GM04504 (cell line): ENCODE measurements at places on chromosomes 12 and 14.

DNA sequence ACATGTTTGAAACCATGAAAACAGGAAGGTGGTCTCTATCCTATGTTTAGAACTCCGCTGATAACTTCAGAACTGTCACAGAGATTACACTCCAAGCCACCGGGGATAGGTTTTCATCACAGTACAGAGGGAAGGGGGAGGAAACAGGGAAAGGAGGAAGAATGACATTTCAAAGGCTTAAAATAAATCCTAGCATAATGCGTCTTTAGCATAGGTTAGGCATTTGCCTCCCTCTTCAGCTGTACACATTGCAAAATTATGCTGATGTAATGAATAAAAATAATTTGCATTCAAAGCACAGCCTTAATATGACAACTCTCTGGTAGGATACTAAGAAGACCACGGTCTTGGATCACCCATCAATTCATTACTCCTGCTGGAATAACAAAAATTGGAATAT lies 54.3 kb upstream of the PYGL start:
- DNase-seq: no peak

GRCh38 chr12:100497105-100497795 lies 23.6 kb downstream of the NR1H4 start:
- DNase-seq: no peak

GRCh38 chr12:67237231-67237630 lies 31.9 kb upstream of the CAND1 start:
- no peak for DNase-seq

- DNase-seq: no peak
Measured at GRCh38 chr12:129211862-129212630, 358.8 kb downstream of the GLT1D1 start.

GRCh38 chr12:106736051-106736957 lies 38.2 kb upstream of the RIC8B start:
- no peak for DNase-seq

GRCh38 chr14:89089330-89089729 lies 264.9 kb downstream of the TTC8 start:
- DNase-seq: no peak
